ENCODE measurements at places on chromosomes 6 and 20. TPM values are rescaled to one million over a fixed set of nuclear protein-coding genes. Genes with fewer than 3 reads are reported as not detected.
A peak's percentile ranks its signal among the peaks of the same experiment; 100 is the strongest.

FAM83D gene
- 57.3 TPM for total RNA-seq

ISM1 gene
- total RNA-seq = not detected

DDO gene
- total RNA-seq = 2.0 TPM

TNNC2 gene
- 1.3 TPM for total RNA-seq

COL12A1 gene
- total RNA-seq = 12.5 TPM

DNA sequence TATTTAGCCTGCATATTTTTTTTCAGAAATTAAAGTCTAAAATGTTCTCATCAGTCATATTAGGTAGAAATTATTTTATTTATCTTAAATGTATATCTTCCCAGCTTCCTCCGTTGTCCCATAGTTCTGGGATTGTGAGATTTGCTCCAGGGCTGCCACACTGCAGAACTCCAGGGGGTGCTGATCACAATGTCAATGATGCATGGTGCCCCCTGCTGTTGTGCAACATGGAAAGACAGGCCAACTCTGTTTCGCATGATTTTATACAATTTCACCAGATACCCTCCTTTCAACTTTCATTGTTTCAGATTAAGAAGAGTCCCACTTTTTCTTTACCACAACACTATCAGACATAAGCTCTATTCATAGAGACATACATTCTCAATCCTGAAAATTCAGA is 35.9 kb downstream of the ID4 start:
- DNase-seq = no peak

DNA sequence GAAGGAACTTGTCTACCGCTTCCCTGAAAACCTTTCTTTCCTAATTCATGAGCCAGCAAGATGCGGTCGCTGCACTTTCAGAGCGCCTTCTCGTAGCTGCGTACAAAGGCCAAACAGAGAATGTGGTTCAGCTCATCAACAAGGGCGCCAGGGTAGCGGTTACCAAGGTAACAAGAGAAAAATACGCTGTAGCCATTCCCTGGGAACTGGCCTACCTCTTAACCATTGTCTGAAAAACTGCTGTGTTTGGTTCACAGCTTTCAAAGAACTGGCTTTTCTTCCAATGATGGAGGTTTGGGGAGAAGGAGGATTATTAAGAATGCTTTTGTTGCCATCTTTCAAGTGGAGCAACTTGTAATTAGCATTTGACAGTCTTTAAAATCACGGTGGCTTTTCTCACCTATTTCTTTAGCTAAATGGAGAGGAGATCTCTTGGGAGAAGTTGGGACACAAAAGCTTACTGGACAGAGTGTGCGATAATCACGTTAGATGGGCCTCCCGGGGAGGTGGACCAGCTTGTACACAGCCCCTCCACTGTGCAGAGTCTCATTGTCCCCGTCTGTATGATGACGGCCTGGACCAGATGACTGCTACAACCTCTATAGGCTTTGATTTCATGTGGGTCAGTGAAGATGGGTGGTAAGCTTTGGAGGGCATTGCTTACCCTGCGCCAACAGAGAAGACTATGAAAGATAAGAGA is 71.5 kb downstream of the LYRM2 start:
- DNase-seq = no peak

- peak; percentile 52 for DNase-seq
These were observed 90.5 kb downstream of the GRM4 start for GRCh38 chr6:34055223-34055933.

KCNQ5 gene
- 0.20 TPM for total RNA-seq

MEI4 gene
- not detected for total RNA-seq

MUC22 gene
- total RNA-seq = not detected

- no peak for DNase-seq
These were observed 2.7 kb downstream of the SGK1 start for GRCh38 chr6:134315189-134315588.

- no peak for DNase-seq
These were observed 60.1 kb downstream of the MMS22L start for GRCh38 chr6:97222903-97223302.

ZNF322 gene
- total RNA-seq = 23.0 TPM

SLC17A3 gene
- not detected for total RNA-seq

- no peak for DNase-seq
These were observed 7.8 kb downstream of the TEAD3 start for GRCh38 chr6:35489066-35489465.

DNA sequence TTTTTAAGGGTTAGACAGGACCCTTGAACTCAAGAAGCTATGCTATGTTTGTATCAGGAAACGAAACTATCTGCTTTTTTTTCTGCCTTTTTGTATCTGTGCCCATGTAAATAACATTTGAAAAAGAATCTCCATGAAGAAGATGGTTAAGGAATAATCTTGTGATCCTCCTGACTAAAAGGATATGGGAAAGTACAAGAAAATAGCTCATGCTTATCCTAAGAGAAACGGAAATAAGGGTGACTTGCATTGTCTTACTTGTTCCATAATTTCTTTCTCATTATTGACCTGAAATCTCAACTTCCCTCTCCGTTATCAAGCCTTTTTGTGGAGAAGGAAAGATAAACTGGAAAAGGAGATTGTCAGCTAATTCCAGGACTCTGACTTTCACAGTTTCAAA is 5.9 kb upstream of the CFAP206 start:
- no peak for DNase-seq

GRCh38 chr20:16930656-16931055 is 182.5 kb downstream of the OTOR start:
- DNase-seq = no peak

SLCO4A1 gene
- 19.3 TPM for total RNA-seq

DNA sequence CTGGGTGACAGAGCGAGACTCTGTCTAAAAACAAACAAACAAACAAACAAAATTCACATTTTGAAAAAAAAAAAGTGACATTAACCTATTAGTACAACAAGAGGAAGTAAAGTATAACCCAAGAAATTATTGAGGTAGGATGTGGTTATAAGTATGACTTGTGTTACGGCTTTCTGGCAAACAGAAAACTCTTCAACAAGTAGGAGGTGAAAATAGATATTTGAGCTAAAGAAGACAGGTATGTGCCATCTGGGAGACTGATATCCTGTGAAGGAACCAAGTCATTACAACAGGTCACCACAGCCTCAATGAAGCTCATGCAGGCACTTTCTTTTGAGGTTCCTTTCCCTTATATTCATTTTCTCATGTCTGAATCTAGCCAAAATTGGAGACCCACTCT is 28.8 kb downstream of the TLDC2 start:
- DNase-seq = no peak

RAB44 gene
- not detected for total RNA-seq

DNA sequence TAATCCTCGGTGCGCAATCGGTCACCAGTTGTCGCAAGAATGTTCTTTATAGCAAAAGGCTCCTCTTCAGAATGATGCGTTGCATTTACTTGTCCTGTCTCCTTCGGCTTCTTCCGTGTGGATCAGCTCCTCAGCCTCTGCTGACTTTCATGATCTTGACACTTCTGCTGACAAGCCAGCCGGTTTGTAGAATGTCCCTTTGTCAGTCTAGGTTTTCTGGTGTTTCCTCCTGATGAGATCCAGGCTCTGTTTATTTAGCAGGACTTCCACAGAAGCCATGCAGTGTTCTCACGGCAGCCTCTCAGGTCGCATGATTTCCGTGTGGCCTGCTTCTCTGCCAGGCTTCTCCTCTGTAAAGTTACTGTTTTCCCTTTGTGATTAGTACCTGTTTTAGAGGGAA is 66.9 kb downstream of the STX11 start:
- peak; percentile 2 for DNase-seq

GRCh38 chr6:4470698-4471210 is 305.4 kb upstream of the CDYL start:
- no peak for DNase-seq

- no peak for DNase-seq
These were observed 36.9 kb upstream of the CD2AP start for GRCh38 chr6:47440719-47441118.

PHACTR2 gene
- 32.8 TPM for total RNA-seq

GRCh38 chr20:59123678-59124255 is 39.9 kb upstream of the ZNF831 start:
- no peak for DNase-seq

ACTL10 gene
- 1.0 TPM for total RNA-seq

DNA sequence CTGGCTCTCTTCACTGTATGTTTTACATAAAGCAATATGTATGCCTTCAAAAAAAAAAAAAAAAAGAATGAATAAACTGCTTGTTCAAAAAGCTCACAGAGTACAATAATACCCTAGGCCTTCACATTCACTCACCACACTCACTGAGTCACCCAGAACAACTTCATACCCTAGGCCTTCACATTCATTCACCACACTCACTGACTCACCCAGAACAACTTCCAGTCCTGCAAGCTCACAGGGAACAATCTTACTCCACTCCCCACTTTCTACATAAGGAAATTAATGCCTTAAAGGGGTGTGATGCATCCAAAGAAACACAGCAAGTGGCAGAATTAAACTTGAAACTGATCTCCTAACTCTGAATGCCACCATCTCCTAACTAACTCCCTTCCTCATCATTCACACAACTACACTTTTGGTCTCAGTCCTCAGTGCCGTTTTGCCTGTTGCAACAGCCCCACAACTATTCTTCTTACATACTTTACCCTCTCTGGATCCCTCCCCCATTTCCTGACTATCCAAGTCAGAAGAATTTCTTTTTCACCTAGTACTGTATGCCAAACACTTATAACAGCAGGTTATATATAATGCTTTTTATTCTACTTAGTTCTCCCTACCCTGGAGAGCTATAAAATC is 34.2 kb downstream of the NHSL1 start:
- DNase-seq = peak; percentile 99

- no peak for DNase-seq
These were observed 173.8 kb downstream of the ZNF217 start for GRCh38 chr20:53419693-53420460.

DACT2 gene
- total RNA-seq = not detected
